ENCODE measurements at places on chromosomes 13 and 19. TPM values are rescaled to one million over a fixed set of nuclear protein-coding genes. Genes with fewer than 3 reads are reported as not detected.

DNA sequence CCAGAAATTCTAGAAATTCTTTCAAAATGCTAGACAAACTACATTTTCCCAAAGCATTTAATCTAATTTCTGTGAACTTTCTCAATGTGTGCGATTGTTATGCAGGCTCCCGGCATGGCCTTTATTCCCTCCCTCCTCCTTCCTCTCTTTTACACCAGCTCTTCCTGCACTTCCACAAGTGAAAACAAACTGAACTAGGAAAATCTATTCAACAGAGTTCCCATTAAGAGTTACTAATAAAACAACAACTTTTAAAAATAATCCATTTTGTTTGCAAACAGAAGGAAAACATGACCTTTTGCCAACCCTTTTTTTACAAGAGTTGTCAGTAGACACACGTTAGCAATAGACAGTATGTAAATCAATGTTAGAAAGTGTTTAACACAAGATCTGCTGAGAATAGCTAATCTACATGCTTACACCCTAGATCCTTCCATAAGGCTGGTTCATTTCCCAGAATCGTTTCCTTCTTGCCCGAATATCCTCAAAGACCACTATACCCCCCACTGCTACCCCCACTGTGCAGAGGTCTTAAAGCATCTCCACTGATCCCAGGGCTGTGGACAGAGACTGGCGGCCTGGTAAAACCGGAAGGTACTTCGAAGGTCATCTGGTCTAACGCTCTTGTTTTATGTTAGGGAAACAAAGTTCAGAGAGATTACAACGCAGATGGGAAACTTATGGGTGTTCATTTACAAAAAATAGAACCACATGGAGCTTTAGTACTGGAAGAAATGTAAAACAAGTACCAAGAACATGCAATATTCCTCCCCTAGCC, 98.0 kb downstream of the FOXO1 start:
- no peak overlapping the region for H3K27ac ChIP-seq
- H3K4me3 ChIP-seq = no peak overlapping the region
- no peak for DNase-seq
- no peaks in the 10 kb centered on the region for H3K27me3 ChIP-seq
- peaks cover 66% of the 10 kb centered on the region for H3K4me1 ChIP-seq

DNA sequence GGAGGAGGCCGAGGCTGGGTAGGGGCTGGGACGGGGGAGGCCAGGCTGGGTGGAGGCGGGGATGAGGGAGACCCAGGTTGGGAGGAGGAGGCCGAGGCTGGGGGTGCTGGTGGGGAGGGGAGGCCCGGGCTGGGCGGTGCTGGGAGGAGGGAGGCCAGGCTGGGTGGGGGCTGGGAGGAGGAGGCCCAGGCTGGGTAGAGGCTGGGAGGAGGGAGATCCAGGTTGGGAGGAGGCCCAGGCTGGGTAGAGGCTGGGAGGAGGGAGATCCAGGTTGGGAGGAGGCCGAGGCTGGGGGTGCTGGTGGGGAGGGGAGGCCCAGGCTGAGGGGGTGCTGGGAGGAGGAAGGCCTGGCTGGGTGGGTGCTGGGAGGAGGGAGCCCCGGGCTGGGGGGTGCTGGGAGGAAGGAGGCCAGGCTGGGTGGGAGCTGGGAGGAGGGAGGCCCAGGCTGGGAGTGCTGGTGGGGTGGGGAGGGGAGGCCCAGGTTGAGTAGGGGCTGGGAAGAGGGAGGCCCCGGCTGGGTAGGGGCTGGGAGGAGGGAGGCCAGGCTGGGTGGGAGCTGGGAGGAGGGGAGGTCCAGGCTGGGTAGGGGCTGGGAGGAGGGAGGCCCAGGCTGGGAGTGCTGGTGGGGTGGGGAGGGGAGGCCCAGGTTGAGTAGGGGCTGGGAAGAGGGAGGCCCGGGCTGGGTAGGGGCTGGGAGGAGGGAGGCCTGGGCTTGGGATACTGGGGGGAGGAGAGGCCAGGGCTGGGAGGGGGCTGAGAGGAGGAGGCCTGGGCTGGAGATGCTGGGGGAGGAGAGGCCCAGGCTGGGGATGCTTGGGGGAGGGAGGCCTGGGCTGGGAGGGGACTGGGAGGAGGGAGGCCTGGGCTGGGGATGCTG, 10.7 kb downstream of the TPGS1 start:
- peaks cover 9% of the 10 kb centered on the region for H3K36me3 ChIP-seq
- no peak for DNase-seq
- H3K4me1 ChIP-seq = peaks cover 13% of the 10 kb centered on the region
- no peaks in the 10 kb centered on the region for H3K27me3 ChIP-seq

Gene BRD4
- 115 TPM for total RNA-seq

GRCh38 chr13:19382111-19382510, 179.2 kb downstream of the TPTE2 start:
- H3K36me3 ChIP-seq = no peaks in the 10 kb centered on the region
- no peak overlapping the region for H3K27ac ChIP-seq
- no peaks in the 10 kb centered on the region for H3K4me1 ChIP-seq
- H3K4me3 ChIP-seq = no peak overlapping the region

Data from activated CD4-positive, alpha-beta T cell treated with anti-CD3 and anti-CD28 coated beads, Interleukin-2, amount 10 ng/mL, durations not matched to agents 7 days and 5 days (primary cell).